ENCODE measurements at places on chromosomes 11 and 22.
A peak's percentile ranks its signal among the peaks of the same experiment; 100 is the strongest.

DNA sequence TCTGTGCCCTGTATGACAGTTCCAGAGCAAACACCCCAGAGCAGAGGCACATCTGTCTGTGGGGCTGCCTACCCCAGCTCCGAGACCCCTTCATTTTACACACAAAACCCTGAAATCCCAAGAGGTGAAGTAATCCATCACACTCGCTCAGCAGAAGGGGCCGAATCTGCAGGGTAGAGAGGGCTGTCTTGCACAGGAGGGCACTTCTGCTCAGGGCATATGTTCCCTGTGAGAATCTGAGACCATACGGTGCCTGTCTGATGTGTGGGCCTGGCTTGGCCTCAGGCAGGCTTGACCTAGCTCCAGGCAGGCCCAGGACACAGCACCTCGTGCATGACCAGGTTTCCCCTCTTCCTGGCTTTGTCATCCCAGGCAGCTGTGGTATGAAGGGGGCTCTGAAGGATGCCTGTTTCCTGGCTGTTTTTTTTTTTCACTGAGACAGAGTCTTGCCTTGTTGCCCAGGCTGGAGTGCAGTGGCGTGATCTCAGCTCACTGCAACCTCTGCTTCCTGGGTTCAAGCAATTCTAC is 37.2 kb downstream of the GRIK4 start:
- no peak for DNase-seq

- DNase-seq, result no peak
Measured at GRCh38 chr11:27694992-27695391, 5.3 kb downstream of the BDNF start.

DNA sequence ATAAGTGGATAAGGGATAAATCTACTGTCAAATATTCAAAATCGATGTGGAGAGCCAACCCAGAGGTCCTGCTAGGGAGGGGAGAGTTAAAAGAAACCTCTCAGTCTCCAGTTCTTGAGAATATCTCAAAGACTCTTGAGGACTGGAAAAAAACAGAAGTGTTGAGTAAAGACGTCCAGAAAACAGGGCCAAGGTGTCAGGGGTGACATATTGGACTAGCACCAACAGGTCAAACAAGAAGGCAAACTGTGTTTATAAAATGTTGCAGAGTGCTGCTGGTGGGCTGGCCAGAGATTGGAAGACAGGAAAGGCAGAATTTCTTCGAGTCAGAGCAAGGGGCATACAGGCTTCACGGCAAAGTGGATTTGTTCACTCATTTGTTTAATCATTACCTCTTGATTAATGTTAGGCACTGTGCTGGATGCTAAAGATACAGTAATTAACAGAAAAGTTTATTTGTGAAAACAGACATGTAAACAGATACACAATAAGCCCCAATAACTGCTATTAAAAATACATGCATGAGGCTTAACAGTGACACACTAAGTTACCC is 33.7 kb upstream of the SMPD1 start:
- no peak for DNase-seq

DNA sequence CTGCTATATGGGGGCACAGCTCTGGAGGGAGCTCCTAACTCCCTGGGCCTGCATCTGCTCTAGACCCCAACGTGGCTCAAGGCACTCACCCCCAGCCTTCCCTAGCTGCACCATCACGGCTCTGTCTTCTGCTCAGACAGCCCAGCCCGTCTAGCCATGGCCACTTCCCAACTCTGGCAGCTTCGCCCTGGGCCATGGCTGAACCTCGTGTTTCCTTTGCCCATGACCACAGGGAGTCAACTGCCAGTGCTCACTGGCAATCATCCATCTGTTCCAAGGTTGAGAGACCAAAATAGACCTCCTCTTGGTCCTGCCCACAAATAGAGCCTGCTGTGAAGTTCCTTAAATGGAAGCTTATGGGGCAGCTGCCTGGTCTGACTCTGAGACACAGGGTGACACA is 5.4 kb downstream of the LMO1 start:
- DNase-seq, result no peak

GRCh38 chr11:22681281-22681812 is 14.9 kb downstream of the GAS2 start:
- DNase-seq, result no peak

- no peak for DNase-seq
Measured at GRCh38 chr11:70507466-70508230, 109.3 kb downstream of the CTTN start.

DNA sequence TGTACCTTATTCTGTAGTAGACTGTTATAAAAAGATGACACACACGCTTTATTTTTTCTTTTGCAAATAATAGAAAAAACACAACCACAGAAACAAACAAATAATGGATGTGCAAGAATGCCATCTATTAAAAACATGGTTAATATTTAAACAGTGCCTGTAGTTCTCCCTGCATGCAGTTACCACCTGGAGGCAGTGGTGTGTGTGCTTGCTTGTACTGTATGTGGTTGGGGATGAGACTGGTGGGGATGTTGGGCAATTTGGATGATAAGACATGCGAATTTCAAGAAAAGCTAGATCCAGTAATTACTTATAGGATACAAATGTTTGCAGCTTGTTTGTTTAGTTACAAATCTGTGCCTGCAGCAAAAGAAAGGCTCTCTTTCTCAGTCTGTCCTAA is 3.6 kb downstream of the C11orf87 start:
- DNase-seq, result no peak

DNA sequence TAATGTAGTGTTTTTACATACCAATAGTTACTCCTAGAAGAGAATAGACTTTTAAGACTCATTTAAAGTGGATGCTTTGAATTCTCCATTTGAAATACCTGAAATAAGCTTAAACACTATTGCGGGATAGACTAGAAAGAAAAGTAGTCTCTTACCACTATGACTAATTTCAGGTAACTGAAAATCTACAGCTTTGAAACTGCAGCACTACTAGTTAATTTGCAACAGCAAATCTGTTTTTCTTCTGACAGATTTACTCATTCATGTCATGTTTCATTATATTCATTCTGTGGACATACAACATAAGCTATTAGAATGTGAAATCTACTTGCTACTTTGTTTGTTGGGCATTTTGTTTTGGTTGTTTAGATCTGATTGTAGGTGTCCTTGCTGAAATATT is 153.6 kb downstream of the MAML2 start:
- no peak for DNase-seq

GRCh38 chr22:29973269-29973668 is 90.3 kb downstream of the MTMR3 start:
- DNase-seq, result no peak

DNA sequence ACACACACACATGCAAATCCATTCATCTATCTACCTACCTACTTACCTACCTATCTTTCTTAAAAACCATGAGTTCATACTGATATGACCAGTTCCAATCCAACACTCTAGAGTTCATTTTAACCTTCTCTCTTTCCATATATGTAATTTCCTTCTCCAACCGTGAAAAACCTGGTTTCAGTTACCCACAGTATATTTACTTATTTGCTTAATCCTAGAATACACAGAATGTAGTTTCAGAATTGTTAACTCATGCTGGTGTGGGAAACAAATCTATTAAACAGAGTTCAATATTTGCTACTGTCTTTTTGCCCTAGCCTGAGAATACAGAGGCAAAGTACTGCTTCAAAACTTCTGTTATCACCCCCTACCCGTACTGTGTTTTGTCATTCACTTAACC is 101.3 kb downstream of the RRM1 start:
- DNase-seq, result no peak

DNA sequence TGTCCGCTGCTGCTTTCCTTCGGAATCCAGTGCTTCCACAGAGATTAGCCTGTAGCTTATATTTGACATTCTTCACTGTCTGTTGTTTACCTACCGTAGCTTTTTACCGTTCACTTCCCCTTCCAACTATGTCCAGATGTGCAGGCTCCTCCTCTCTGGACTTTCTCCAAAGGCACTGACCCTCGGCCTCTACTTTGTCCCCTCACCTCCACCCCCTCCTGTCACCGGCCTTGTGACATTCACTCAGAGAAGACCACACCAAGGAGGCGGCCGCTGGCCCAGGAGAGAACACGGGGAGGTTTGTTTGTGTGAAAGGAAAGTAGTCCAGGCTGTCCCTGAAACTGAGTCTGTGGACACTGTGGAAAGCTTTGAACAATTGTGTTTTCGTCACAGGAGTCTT is 15.4 kb upstream of the ST14 start:
- DNase-seq, result no peak

DNA sequence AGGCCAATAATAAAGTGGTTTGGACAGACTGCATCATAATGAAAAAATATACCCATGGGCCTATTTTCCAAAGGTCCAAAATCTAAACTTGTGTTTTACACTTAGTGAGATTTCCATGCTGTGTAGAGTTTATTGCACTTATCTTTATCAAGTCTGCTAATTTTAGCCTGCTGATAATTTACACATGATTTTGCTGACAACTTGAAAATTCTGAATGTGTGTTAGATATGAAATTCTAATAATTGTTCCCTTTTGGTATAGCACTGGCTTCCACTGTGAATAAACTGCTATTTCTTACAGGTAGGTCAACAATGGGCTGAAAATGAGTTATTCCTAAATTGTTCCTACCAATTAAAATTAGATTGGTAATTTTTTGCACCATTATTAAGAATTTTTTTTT is 589.1 kb upstream of the ANO3 start:
- no peak for DNase-seq

DNA sequence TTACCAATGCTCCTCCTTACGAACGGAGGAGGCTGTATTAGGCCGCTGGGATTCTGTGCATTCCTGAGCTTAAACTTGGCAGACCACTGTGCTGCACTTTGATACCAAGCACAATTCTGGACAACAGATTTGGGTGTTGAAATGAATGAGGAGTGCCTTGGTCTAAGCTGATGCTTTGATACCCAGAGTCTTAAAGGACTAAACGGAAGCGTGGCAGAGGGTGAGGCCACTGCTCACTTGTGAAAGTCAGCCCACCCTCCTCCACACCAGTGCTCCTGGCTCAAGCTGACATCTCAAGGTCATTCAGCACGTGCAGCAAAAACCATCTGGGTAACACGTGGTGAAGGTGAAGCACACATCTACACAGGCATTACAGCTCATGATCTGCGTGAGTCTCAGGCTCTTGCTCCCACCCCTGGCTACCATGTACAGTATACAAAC is 85.9 kb downstream of the MICAL3 start:
- peak; percentile 66 for DNase-seq

GRCh38 chr22:37922191-37922590 is 16.1 kb downstream of the MICALL1 start:
- no peak for DNase-seq

Data from testis (tissue), 5 donors.